ENCODE measurements at places on chromosomes 16 and 17.

GRCh38 chr16:10965440-10966061 is 21.2 kb downstream of the CLEC16A start:
- no peak for DNase-seq

DNA sequence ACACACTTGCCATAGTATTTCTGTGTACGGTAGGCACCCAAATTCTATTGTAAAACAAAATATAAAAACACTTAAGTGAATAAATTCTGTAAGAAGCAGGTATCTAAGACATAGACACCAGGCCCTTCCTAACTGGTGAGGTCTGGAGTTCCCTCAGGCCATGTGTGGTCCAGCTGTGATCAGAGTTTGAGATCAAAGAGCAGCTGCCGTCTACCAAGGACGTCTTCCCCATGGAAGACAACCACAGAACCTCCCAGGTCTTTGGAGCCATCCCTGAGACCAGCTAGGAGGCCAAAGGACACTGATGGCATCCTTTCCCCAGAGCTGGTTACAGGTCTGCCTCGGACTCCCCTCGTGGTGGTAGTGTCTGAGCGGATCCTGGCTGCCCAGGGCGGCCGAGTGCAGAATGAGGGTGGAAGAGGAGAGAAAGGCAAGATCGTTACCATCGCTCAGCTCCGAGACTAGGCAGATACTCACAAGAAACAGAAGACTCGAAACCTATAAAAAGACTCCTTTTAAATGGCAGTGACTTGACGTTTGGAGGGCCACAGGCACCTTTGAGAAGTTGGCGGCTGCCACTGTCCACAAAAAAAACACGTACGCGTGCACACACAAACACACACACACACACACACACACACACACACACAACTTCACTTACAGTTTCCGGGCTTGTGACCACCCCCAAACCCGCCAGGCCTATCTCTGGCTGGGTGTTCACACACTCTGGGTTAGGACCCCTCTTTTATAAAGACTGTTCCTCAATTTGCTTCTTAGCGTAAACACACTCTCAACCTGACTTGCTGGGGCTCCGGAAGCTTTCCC is 7.5 kb downstream of the TIMP2 start:
- no peak for DNase-seq

GRCh38 chr17:39661744-39662541 is 3.2 kb upstream of the TCAP start:
- DNase-seq, result no peak

GRCh38 chr16:66097751-66098150 is 268.7 kb upstream of the CDH5 start:
- DNase-seq, result no peak

DNA sequence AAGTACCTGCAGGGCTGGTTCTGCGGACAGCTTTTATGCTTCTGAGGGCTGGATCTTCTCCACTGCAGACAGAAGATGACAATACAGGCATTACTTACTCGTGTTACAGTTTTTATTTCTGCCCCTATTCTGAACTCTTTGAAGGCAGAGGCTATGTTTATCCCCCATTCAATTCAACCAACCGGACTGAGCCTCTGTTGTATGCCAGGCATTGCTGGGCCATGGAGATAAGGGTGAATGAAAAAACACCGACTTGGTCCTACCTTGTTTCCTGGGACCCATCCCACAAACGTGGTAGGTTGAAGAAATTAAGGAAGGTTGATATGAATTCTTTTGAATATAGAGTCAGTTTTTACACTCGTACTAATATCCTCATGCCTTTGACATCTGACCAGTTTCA is 10.0 kb upstream of the HP start:
- DNase-seq, result no peak

DNA sequence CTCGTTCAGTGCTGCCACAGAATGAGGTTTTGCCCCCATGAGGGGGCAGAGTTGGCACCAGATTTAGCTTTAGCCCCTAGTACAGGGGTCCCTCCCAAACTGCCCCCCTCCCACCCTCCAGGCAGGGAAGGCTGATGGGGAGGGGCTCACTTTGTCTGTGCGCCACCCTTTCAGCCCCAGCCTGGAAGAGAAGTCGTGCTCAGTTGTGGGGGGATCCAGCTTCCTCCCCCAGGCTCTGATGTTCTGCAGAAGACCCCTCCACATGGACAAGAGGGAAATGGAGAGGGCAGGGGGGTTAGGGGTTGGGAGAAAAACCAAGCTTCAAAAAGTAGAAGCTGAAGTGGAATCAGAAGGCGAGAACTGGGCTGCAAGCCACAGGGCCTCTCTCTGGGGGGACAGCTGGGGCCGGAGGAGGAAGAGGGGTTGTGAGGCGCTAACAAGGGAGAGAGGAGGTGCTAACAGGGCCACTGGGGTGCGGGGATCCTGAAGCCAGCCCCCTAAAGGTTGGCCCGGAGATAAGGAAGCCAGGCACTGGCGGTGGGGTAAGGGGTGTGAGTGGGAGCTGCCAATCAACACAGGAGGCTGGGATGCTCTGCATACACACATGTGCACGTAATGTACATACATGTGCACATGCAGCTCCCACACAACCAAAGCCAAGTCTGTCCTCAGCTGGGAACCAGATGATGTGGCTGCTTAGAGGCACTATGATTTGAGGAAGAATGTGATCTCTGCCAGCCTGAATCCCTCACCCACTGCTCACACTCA is 7.0 kb upstream of the TMEM92 start:
- DNase-seq, result no peak

DNA sequence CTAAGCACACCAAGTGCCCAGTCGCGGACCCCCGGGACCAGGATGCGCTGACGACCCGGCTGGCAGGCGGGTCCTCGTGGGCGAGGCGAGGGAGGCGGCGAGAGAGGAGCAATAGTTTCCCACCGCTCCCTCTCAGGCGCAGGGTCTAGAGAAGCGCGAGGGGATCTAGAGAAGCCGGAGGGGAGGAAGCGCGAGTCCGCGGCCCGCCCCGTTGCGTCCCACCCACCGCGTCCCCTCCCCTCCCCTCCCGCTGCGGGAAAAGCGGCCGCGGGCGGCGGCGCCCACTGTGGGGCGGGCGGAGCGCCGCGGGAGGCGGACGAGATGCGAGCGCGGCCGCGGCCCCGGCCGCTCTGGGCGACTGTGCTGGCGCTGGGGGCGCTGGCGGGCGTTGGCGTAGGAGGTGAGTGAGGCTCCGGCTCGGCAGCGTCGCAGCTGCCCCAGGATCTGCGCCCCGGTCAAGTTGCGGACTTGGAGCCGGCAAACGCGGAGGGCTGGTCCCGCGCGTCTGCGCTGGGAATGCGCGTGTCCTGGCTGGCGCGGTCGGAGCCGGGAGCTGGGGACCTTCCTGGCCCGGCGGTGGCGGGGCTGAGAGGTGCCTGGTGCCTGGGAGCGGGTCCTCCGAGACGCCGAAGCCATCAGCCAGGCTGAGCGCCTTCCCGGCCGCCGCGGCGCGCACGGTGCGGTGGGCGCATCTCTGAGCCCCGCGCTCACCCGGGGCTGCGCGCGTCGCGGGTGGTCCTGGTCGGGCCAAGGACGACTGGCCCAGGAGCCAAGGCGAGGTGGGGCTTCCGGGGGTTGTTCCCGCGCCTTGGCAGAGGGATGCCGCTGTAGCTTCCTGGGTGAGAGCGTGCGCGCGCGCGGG is at the start of gene ITGB3:
Gene ITGB3 (plus strand): TSS at position 287 of the 862 bp plus-strand sequence. CDS start 35 bp downstream, at position 322.
- DNase-seq, result peak; percentile 44

DNA sequence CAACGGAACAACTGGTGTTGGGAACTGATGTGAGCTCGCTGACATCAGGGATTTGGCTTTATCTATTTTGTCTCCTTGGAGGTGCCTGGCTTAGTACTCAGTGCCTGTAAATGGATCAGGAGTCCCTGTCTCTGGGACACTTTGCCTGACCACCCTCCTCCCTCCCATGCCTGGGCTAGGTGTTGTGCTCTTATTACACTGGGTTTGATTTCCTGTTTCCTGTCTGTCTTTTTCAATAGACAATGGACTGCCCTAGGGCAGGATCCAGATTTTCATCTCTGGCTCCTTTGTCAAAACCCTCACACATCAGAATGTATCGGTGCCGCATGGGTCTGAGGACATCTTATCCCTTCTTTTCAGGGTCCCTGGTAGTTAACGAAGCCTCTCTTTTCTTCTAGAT is 223.6 kb upstream of the ASIC2 start:
- DNase-seq, result no peak

DNA sequence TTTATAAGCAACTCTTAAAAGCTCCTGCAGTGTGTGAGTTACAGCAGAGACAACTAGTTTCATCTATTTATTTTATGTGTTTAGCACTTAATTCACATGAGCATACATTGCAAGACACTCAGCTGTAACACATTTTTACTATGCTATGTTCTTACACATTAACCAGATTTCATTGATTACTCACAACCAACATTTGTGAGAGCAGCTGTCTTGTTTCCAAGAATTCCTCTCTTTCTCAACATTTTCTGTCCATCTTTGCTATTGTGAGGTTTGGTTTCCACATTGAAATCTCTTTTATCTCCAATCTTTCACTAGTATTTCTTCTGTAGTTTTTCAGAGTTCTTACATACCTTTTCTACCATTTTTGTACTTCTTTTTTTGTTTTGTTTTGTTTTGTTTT is 51.2 kb downstream of the COPRS start:
- DNase-seq, result no peak

- no peak for DNase-seq
These were observed 249.9 kb upstream of the MON1B start for GRCh38 chr16:76941113-76941512.

- DNase-seq, result no peak
These were observed 23.2 kb downstream of the DYNC1LI2 start for GRCh38 chr16:66728117-66728787.

- no peak for DNase-seq
These were observed 234.6 kb downstream of the MSI2 start for GRCh38 chr17:57490890-57491289.

GRCh38 chr17:384622-385177 is 32.1 kb upstream of the RPH3AL start:
- no peak for DNase-seq

DNA sequence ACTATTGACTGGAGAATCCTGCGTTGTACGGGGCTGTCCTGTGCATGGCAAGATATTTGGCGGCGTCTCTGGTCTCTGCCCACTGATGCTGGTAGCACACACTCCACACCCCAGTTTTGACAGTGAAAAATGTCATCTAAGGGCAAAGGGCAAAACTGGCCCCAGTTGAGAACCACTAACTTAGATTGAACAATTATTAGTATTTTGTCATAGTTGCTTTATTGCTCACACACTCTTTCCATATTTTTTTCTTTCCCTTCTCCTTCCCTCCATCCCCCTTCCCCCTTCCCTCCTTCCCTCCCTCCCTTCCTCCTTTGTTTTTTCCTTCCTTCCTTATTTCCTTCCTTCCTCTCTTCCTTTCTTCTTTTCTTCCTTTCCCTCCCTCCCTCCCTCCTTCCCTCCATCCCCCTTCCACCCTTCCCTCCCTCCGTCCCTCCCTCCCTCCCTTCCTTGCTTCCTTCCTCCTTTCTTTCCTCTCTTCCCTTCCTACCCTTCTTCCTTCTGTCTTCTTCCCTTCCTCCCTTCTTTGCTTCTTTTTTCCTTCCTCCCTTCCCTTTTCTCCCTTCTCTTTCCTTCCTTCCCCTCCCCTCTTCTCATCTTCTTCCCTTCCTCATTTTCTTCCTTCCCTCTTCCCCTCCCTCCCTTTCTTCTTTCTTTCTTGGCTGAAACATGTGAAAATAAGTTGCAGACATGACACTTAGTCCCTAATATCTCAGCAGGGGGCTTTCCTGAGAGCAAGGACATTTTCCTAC is 5.5 kb downstream of the SHISA9 start:
- no peak for DNase-seq

DNA sequence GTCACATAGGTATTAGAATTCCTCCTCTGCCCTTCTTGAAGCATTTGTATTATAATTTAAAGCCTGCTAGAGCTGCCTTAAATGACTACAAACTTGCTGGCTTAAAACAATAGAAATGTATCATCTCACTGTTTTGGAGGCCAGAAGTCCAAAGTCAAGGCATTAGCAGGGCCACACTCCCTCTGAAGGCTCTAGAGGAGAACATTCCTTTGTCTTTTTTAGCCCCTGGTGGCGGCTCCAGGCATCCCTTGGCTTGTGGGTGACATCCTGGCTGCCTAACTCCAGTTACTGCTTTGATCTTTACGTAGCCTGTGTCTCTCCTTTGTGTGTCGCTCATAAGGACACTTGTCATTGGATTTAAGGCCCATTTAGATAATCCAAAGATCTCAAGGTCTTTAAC is 186.6 kb upstream of the SALL1 start:
- DNase-seq, result no peak

- no peak for DNase-seq
These were observed 7.0 kb downstream of the CYTH1 start for GRCh38 chr17:78774956-78775571.

DNA sequence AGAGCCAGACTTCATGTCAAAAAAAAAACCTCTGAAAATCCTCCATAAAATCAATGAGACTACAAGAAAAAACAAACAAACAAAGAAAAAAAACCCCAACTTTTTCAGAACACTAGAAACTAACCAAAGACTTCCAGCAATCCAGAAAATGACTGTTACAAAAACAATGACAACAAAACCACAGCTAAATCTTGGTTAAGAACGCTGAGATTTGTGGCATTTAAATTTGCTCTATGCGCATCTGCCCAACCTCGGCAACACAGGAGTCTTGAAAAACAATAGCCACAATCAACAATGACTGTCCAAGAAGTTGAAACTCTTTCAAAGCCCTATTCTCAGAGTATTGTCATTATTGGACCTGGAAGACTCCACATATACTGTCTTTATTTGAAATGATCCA is 402.4 kb downstream of the ZFHX3 start:
- no peak for DNase-seq

DNA sequence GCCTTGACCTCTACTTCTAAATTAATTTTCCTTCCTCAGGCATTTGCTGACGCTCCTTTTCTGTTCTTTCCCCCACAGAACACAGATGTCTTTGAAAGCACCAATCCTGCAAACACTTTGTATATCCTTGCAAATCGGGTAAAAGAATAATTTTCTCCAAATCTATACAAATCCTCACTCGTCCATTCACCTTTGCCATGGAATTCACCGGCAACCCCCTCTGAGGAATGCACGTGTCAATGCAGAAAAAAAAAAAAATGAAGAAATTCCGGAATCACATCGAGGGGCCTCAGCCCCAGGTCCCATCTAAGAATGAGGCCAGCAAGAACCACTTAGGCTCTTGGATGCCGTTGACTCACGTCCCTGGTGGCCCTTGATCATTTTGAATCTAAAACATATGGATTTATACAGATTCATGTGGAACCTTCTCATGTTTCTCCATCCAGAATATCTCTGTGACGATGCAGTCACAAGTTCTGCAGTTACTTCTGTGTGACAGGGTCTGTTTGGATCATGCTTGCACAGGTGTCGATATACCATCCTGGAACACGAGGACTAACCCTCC is 136.9 kb downstream of the RBFOX3 start:
- no peak for DNase-seq

DNA sequence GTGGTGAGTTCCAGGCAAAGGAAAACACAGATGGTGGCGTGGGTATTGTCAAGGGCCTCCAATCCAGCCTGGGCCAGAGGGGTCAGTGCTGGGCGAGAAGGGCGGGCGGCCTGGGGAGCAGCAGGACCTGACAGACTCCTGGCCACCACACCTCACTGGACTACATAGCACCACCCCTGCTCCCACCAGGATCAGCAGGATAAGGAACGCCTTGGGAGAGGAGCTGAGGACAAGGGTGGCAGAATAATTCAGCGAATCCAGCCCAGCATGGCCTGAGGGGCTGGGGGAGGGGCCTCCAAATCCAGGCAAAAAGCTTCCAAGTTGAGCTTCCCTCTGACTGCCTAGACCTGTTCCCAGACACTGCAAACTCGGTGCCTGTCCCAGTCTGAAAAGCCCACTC is 6.5 kb downstream of the DLX4 start:
- DNase-seq, result no peak

Measured in GM04504 (cell line).